ENCODE measurements at places on chromosomes 2 and 18. TPM values are rescaled to one million over a fixed set of nuclear protein-coding genes. Genes with fewer than 3 reads are reported as not detected.

The COL4A4 gene
- 15.9 TPM for total RNA-seq

The IL37 gene
- total RNA-seq = not detected

The CBLN2 gene
- 0.12 TPM for total RNA-seq

The THUMPD2 gene
- 6.4 TPM for total RNA-seq

The ANKRD62 gene
- total RNA-seq = not detected
